ENCODE measurements at places on chromosomes 13 and 19.

DNA sequence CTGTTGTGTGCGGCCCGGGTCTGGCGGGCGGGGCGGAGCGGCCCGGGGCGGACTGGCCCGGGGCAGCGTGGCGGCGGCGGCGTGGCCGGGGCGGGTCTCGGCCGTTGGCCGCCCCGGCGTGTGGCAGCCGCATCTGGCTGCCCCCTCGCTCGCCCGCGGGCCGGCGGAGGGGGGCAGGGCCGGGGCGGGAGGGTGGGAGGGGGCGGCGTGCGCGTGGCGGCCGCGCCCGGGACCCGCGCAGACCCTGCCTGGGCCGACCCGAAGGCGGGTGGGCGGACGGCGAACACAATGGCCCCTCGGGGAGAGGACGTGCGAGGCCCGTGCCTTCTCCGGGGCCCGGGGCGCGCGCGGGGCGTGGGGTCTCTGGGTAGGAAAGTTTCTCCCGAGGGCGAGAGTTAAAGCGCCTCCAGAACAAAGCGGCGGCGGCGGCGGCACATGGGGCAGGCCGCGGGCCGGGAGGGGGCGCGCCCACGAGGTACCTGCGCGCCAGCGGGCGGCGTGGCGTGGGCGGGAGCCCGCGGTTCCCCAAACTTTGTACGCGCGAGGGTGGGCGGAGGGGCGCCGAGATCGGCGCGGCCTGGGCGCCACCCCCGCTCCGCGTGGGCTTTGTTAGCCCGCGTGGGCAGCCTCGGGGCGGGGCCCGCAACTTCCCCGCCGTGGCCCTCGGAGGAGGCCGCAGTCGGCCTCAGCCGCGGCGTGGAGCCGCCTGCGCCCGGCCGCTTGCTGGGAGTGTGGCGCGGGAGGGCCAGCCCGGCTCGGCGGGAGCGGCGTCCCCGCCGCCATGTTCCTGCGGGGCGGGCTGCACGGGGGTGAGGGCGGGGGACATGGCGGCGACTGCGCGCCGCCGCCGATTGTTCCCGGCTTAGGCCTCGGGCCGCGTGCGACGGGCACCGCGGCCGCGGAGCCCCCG lies 764 bp downstream of the MIR17HG start:
- DNase-seq: peak; percentile 21

- DNase-seq: no peak
These were observed 4.4 kb downstream of the RYR1 start for GRCh38 chr19:38437917-38438316.

GRCh38 chr19:33796164-33796875 lies at the start of gene KCTD15:
Gene KCTD15 (plus strand): TSS chr19:33796870. CDS start chr19:33800455, 3,585 bp downstream.
- peak; percentile 47 for DNase-seq

DNA sequence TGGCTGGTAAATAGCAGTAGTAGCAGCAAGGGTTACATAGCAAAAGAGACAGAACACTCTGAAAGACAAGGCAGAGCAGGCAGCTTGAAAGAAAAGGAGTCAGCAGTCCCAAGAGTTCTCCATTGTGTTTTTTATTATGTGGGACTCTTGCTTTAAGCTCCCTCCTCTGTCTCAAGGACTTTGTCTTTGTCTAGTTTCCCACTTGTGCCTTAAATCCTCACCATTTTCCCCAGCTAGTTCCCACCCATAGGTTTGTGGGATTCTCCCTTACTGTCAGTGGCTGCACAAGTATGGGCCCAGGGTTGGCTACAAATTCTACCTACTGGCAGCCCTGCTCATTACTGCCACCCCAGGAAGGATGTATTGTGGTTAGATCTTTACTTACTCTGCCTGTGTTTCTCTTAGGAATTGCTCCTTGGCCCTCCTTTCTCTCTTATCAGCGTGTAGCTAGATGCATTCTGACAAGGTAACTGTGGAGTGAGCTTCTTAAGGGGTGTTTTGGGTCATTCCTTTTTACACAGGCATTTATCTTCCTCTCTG lies 413.4 kb upstream of the PCDH9 start:
- DNase-seq: no peak

GRCh38 chr19:50414864-50415660 lies 3.7 kb upstream of the SPIB start:
- peak; percentile 63 for DNase-seq

DNA sequence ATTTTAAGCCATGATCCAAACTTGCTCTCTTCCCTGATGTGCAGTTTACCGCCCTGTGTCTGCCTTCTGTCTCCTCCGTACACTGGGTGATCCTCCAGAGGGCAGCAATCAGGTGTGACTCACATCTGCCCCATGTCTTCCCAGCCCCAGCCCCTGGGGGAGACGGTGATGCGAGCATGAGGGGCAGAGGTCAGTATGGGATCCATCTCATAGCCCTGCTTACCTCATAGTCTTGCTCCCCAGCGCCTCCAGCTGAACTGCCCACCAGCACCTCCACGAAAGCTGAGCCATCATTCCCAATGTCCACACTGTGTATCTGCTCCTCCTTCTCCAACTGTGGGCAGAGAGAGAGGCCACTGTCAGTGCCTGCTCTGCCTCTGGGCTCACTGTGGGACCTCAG lies 14.6 kb downstream of the XRCC1 start:
- DNase-seq: no peak

GRCh38 chr13:93216122-93216521 lies 10.5 kb upstream of the GPC6 start:
- no peak for DNase-seq

- no peak for DNase-seq
These were observed 22.8 kb downstream of the KLF12 start for GRCh38 chr13:74111399-74111798.

- DNase-seq: no peak
These were observed 293.6 kb downstream of the TEX29 start for GRCh38 chr13:111614009-111614408.

- DNase-seq: no peak
These were observed 82.3 kb downstream of the RNASEH2B start for GRCh38 chr13:50991579-50992521.

DNA sequence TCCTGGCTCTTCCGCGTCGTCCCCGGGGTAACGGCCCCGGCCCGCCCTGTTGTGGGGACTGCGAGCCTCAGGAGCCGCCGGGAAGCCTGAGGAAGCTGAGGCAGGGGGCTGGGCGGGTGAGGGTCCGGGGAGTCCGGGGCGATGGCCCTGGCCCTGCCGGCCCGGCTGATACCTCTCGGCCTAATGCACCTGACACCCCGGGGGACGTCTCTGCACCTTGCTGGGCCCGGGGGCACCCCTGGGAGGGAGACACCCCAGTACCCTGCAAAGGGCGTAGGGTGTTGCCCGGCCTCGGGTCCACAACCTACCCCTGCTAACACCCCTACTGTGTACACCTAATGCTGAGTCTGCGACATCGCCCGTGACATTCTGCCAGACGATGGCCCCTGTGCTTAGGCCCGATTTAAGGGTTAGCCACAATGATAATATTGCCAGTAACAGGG lies 410 bp downstream of the PIN1 start:
- no peak for DNase-seq

GRCh38 chr13:30618186-30618929 lies 638 bp downstream of the USPL1 start:
- DNase-seq: no peak

All from muscle of arm (tissue), 14 donors.